ENCODE measurements at places on chromosomes 2 and 18.

DNA sequence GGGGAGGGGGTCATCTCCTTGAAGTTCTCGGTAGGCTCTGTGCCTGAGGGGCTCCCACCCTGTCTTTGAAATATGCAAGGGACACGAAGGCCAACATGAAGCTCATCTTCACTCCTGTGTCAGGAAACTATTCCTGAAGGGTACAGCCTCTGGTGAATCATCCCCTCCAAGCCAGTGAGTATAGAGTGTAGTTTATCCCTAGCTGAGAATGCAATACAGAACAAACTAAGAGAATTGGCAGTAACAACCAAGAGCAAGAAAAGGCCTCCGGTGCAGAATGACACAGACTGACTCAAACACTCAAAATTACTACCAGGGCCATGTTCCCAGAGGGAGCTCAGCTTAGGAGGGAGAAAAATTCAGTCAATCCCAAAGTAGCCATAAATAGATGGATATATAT is 413.3 kb downstream of the BCL11A start:
- no peak for DNase-seq

DNA sequence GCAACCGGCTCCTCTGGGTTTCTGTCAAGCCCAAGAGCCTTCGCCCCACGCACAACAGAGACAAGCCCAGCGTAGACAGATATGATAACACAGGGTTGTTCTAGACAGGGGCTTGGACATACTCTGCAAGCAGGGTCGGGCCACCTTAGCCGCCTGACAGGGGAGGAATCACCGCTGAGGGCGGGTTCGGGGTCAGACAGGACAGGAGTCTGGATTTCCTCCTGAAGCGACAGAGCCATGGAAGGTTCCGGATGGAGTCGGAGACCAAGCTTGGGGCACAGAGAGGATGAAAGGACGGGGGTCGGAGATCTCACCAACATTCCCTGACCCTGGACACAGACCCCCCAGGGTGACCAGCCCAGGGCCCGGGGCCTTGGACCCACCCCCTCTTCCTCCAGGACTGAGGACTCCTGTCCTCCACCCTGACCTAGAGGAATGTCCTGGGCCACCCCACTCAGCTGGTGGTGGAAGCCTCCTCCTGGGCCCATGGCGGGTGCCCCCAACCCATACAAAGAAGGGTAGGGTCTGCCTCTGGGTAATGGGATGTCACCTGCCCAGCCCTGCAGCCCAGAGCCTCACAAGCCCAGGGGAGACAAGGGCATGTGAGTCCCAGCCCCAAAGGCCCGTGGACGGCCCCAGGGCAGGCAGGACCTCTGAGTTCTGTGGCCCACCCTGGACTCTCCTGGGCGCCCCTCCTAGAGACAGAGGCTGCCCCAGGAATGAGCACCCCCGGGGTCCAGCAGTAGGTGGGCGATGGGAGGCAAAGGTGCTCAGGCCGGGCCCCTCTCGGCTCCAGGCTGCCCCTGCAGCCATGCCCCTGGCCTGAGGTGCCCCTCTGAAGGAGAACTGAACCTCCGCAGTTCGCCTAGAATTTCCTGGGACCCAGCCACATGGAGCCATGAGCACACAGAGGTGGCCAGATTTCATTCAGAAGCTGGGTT is 44.1 kb upstream of the GPC1 start:
- DNase-seq: no peak

GRCh38 chr2:26477911-26478253 is at the start of gene OTOF:
TSS of gene OTOF (minus strand) at chr2:26478124.
- no peak for DNase-seq

DNA sequence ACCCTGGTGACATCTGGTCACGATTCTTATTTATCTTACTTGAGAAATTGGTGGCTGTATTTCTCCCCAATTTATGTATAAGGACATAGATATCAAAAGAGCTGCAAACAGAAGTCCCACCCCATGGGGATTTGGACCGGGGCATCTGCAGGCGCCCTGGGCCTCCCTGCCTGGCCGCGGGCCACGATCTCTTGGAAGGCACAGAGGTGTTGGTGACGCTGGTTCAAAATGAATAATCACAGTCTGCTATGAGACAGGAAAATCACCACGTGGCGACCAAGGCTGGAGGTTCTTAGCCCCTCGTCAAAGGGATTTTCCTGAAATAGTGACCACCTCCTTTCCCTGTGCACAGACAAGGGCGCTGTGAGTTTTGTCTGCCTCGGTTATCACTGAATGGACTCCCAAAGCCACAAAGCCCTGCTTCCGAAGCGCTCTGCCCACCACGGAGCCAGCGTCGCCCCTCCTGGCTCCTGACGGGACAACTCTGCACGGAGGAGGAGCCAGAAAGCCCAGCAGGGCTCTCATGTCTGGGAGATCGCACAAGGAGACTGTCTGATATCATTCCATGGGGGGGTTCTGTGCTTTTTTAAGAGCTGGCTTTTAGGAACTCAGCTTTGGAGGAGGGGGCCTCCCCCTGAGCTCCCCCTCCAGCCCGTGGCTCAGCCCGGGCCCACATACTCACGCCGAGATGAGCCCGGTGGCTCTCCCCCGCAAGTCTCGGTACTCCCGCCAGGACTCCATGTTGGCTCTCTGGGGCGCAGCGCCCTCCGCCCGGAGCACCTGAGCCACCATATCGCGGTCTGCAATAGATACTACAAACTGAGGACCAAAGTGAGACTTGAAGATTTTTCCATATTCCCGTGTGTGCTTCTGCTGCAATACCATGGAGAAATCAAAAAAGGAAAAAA is 14.6 kb downstream of the CYP27C1 start:
- DNase-seq: no peak

DNA sequence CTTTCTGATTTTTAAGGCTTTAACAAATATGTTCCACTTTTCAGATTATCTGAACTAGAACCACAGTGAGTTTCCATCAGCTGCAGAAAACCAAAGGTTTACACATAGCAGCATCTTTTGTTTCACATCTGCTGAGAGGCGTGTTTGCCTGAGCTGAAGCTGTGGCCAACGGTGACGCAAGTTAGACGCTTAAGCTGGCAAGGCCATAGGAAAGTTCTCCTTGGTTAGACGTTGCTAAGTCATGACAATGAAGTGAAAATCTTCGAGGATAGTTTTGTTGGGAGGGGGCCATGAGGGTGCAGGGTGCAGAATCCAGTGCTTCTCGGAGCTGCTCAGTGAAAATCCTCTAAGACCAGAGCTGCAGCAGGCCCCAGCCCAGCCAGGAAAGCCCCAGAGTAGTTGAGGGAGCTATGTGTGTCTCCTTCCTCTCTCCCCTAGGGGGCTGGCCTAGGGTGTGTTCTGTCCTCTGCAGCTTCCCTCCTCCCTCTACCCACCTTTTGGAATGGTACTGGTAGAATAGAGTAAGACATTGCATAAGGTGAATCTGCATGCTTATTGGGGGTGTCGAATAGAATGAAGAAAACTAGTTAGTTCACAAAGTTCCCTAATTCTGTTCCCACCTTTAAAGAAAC is 105.4 kb downstream of the FHOD3 start:
- no peak for DNase-seq

DNA sequence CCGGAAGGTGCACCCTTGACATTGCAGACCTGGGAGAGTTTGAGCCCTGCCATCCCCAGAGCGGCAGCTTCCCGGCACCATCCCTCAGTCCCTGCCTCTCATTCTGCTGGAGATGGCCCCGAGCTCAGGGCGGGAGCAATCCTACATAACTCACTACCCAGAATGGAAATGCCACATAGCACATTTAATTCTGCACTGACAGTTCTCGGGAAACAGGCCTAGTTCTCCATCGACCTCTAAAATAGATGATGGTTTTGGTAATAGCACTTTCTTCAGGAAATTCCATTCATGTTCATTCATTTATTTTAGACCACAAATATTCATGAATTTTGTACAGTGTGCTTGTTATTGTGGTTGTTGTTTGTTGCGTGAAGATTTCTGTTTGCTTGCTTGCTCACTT is 92.9 kb upstream of the SLC14A2 start:
- no peak for DNase-seq

DNA sequence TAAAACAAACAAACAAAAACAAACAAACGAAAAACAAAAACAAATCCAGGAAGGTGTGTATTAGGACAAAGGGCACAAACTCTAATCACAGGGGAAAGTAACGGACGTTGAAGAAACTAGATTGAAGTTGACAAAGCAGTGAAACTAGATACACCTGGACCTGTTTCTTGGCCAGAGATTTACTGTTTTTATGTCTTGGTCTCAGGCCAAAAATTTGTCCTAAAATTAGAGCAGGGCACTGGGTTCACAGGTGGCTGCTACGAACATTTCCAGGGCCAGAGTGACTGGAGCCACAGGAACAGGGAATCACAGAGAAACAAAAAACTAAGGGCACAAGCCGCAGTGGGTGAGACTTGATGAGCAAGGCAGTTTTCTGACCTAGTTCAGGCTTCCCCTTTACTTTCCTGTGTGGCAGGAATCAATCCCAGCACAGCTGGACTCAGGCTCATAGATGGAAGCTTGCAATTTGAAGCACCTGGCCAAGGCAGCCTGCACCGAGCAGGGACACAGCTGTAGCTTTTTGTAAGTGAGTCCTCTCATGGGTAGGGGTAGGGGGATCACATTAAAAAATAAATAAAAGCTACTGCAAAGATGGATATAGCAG is 329.4 kb downstream of the DLGAP1 start:
- DNase-seq: no peak

DNA sequence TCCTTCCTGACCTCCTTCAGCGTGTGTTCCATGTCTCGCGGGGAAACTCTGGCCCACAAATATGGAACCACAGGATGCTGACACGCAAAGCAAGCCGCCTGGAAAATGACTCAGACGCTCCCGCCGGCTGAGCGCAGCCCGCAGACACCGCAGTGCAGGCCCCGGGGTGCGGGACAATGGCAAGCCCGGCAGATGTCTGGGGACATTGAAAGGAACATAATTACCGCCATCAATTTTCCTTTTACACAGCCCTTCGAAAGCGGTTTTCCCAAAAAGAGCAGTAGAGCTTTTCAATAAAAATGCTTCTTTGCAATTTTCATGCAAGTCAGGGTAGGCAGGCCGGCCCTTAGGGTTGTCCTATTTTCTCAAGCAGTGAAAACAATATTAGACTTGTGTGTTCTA is 159.2 kb upstream of the SH3BP4 start:
- DNase-seq: no peak

DNA sequence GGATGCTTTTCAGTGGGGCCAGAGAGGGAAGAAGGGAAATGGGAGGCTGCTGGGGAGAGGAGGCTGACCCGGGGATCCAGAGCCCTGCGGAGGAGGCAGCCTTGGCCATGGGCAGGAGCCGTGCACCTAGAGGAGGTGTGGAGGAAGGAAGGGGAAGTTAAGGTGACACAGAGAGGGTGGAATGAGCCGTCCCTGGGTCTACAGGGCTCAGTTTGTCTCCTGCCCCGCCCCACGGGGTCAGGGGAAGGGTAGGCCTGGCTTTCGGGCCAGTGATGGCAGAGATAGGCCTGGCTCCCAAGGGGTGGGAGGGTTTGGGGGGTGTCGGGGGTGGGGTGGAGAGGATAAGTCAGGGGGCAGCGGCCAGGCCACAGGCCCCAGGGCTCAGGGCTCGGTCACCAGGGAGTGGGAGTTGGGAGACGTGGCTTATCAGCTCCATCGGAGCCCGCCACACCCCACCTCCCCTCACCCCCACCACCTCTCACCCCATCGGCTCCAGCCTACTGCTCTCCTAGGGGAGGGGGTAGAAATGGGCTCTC is 39.5 kb upstream of the NOTO start:
- no peak for DNase-seq

DNA sequence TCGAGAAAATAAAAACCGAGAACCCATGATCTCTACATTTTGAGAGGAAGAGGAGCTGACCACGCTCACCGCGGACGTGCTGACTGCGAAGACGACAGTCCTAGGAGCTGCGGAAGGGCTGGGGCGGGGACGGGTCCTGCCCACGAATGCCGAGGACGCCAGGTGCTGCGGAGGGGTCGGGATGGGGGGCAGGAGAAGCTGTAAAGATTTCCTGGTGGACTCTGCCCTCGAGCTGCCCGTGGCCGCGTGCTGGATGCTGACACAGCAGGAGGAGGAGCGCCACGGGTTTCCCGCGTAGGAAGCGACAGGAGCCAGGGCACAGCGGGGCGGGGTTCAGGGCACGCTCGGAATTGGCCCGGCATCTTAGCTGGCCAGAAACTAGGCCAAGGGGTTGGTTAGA is 22.2 kb downstream of the ZSCAN30 start:
- DNase-seq: no peak

- no peak for DNase-seq
Observed at GRCh38 chr2:44531289-44531688, 169.5 kb downstream of the CAMKMT start.

- DNase-seq: no peak
Observed at GRCh38 chr18:8701546-8702118, 3.7 kb upstream of the MTCL1 start.

- no peak for DNase-seq
Observed at GRCh38 chr2:204268971-204269370, 276.3 kb upstream of the PARD3B start.

GRCh38 chr2:217095511-217096205 is 235.8 kb upstream of the TNP1 start:
- DNase-seq: no peak

DNA sequence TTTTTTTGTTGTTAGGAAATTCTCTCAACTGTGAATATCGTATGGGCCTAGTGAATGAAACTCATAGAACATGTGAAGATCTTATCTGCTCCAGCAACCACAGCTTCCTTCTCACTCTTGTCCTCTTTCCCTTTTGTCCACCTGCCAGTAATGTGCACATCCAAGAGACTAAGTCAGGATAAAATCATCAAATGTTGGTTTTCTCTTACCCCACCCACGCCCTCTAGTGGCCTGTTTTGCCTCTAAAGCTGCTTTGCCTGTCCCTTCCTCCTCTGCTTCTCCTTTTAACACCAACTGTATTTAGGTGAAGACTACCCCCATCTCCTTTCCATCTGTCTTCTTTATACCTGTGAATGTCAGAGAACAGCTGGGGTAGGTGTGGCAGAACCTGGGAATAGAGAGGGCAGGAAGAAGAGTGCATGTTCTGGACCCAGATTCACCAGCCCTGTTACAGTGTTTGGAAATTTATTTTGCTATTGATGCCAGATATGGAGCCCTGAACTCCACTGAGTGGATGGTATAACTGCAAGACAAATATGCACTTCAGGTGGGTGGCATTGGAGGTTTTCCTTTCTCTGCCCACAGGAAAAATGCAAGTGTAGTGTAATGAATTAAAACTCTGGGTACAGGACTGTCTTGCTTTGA is 8.4 kb upstream of the MGAT5 start:
- peak; percentile 37 for DNase-seq

DNA sequence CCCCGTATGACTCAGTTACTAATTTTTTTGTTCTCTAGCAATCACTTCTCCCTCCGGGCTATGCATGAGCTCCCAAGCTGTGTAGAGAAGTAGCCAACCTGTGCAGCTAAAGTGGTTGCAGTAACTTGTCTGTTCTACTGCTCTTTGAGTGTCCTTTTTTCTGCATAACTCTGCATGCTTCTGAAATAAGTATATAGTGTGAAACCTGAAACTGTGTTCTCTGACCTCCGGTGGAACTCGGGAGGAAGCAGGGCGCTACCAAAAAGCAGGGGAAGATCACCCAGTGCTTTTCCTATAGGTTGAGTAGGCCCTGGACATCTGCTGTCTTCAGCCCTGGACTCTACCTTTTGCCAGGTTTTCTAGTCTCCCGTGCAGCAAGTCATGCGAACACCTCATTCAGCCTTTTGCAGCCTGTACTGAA is 47.8 kb downstream of the PHLPP1 start:
- no peak for DNase-seq
